Stimulated activated CD8-positive, alpha-beta memory T cell treated with anti-CD3 and anti-CD28 coated beads, Interleukin-12 subunit alpha, Interleukin-12 subunit beta, amount 100 ng/mL, for 4 hours (primary cell): ENCODE measurements at places on chromosomes 5 and 9.

DNA sequence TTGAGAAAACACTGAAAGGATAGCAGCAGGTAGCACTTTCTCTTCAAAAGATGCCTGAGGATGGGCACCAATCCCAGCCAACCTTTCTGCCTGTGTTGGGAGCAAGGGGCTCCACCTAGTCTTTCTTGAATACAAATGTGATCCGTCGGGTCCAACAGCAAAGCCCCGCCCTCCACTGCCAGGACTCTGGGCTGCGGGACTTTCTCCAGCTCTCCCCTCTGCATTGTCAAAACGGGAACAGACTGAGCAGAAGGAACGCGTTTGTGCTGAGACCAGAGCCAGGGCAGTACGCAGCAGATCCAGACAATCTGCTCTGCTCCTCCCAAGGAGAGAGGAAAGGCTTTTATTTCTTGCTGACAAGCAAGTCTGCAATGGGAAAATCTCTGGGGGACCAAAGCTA is 139.7 kb downstream of the SEC61B start:
- DNase-seq, result no peak

DNA sequence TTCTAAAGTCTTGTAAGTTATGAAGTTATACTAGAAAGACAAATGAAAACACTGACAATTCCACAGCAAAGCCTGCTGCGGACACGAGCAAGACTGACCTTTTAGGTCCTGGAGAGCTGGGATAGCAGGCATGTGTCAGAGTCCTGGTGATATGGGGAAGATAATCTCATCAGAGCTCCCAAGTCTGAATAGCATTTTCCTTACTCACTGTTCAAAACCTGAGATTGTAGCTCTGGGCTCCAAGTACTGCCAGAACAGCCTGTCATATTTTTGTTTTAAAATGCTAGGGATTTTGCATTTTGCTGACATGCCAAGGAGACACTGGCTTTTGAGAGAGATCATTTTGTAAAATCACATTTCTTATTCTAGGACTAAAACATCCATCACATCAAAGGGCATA is 90.1 kb downstream of the DRD1 start:
- no peak for DNase-seq

DNA sequence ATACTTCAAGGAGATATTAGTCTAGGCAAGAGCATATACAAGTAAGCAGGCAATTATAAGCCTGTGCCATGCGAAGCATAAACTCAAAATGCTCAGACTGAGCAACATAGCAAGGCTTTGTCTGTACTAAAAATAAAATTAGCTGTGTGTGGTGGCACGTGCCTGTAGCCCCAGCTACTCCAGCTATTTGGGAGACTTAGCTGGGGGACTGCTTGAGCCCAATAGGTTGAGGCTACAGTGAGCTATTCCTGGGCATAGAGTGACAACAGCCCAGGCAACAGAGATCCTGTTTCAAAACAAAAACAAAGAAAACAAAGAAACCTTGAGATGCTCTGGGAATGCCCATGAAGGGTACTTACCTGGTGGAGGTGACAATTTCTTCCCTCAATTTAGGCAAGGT is 130.5 kb upstream of the ZNF608 start:
- no peak for DNase-seq

- no peak for DNase-seq
These were observed 711.8 kb upstream of the CHD1 start for GRCh38 chr5:99640646-99641045.

- DNase-seq, result no peak
These were observed 52.2 kb upstream of the SPINK5 start for GRCh38 chr5:148011398-148012137.

- DNase-seq, result no peak
These were observed 45.5 kb upstream of the ANKRD33B start for GRCh38 chr5:10518347-10518746.

DNA sequence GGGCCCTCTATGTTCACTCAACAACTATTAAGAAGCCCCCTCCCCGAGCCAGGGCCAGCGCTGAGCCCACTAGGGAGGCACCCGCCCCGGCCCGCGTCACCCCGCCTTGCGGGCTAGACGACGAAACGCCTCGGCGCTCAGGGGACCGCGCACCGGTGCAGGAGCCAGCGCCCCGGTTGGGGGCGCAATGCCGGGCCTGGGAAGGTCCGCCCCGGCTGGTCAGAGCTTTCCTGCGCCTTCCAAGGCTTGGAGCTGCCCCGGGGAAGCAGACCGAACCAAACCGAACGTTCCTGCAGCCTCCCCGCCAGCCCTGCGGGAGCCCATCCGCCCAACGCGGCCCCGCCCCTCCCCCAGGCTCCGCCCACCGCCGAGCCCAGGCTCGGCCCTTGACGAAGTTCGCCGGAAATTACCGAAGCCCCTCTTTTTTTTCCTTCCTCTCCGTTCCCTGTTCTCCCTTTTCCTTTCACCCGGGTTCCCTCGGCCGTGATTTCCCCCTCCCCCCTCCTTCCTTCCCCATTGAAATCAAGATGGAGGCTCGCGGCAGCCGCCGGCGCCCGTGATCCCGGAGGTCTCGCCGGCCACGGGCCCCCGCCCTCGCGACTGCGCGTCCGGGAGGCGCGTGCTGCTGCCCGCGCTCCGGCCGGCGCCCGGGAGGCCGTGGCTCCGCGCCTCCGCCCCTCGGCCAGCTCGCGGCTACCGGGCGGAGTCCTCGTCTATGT is at the start of gene TRIO:
Gene TRIO, plus strand, starts transcription at position 516 of the 719 bp plus-strand sequence. CDS start 384 bp downstream, outside the sequence.
- DNase-seq, result peak; percentile 73

- no peak for DNase-seq
These were observed 22.4 kb upstream of the STRBP start for GRCh38 chr9:123290764-123291163.

DNA sequence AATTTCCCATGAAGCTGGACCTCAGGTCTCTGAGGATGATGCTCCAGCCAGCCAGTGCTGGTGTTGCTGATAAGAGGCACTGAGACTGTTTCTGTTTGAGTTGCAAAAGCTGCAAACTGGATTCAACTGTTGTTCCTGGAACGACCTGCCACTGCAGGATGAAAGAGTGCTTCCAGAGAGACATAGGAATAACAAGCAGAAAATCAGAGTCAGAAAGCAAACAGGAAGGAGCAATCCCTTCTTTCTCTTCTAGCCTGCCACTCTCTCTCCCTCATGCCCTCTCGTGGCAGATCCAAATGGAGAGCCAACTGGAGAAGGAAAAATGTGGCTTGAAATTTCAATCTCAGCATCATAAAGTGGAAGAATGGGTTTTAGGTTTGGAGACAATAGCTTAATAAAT is 110.4 kb downstream of the STARD4 start:
- no peak for DNase-seq

- DNase-seq, result no peak
These were observed 21.3 kb downstream of the MRPL36 start for GRCh38 chr5:1778138-1779020.
